ENCODE measurements at places on chromosomes 12 and 14. TPM values are rescaled to one million over a fixed set of nuclear protein-coding genes. Genes with fewer than 3 reads are reported as not detected.

ARF3 gene
- polyA plus RNA-seq, result 319 TPM

MYH6 gene
- polyA plus RNA-seq, result 0.16 TPM

NANOG gene
- 0.19 TPM for polyA plus RNA-seq

ADGRD1 gene
- 9.9 TPM for polyA plus RNA-seq

CATSPERB gene
- 0.29 TPM for polyA plus RNA-seq

VSIG10 gene
- polyA plus RNA-seq, result 20.7 TPM

CDKN3 gene
- polyA plus RNA-seq, result 18.6 TPM

- DNase-seq, result peak; percentile 33
- no peak overlapping the region for H3K4me3 ChIP-seq
- no peak overlapping the region for H3K27ac ChIP-seq
- H3K27me3 ChIP-seq, result no peaks in the 10 kb centered on the region
- no peaks in the 10 kb centered on the region for H3K4me1 ChIP-seq
Observed at GRCh38 chr12:22459838-22460490, 84.4 kb downstream of the C2CD5 start.

GRCh38 chr14:54722791-54723432 lies 156.0 kb downstream of the SAMD4A start:
- no peak overlapping the region for H3K4me3 ChIP-seq
- DNase-seq, result no peak
- peaks cover 6% of the 10 kb centered on the region for H3K4me1 ChIP-seq
- no peaks in the 10 kb centered on the region for H3K27me3 ChIP-seq
- H3K36me3 ChIP-seq, result no peaks in the 10 kb centered on the region
- no peak overlapping the region for H3K27ac ChIP-seq

DNA sequence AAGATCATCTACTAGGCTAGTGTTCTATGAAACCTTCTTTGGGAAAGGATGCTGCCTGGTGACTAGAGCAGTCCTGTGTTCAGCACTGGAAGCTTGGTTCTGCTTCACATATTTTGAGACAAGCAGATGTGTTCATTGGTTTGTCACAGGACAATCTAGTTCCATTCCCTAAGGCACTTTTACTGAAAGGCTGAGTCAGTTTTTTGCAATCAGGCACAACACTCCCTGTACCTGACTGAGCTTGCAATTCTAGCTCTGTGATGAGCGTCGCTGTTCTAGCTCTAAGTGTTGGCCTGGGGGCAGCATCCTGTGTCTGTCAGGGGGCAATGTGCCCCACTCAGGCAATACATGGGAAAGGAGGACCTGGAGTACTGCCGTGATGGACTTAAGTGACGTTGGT lies 144.4 kb downstream of the CAND1 start:
- no peak for DNase-seq
- no peak overlapping the region for H3K27ac ChIP-seq
- no peak overlapping the region for H3K4me3 ChIP-seq
- H3K4me1 ChIP-seq, result no peaks in the 10 kb centered on the region
- H3K36me3 ChIP-seq, result no peaks in the 10 kb centered on the region
- no peaks in the 10 kb centered on the region for H3K27me3 ChIP-seq

DNA sequence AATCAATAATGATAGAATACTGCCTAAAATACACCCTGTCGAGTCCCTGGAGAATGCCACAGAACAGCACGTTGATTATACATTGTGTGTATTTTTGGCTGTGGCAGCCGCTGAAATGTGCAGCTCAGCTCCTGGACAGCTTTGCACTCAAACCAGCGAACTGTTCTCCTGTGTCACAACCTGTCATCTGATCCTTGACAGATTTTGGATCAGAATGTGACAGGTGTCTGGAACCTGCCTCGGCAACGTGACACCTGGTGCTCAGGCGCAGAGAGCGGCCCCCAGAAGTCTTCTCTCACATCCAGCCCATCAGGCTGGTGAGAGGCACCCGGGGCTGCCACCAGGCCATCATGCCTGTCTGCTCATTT lies 19.3 kb downstream of the MVK start:
- DNase-seq, result no peak
- H3K27ac ChIP-seq, result no peak overlapping the region
- peaks cover 87% of the 10 kb centered on the region for H3K36me3 ChIP-seq
- no peaks in the 10 kb centered on the region for H3K27me3 ChIP-seq
- peaks cover 7% of the 10 kb centered on the region for H3K4me1 ChIP-seq

DNA sequence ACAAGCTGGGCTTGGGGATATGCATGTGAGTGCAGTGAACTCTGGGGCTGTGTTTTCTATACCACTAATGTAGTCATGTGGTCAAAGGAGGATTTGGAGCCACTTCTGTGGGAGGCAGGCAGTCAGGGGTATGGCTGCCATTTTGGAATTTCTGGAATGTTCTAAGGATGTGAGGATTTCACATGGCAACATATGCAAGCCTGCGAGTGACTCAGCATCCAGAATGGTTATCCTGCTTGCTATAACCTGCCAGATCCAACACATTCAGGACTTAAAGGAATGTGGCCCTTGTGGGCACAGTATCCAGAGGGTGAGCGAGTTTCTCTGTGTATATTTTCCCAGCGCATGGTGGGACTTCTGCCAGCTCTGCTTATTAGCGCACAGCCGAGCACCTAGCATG lies 249.2 kb upstream of the PWP1 start:
- no peaks in the 10 kb centered on the region for H3K4me1 ChIP-seq
- no peak overlapping the region for H3K4me3 ChIP-seq
- no peaks in the 10 kb centered on the region for H3K27me3 ChIP-seq
- no peak for DNase-seq
- H3K27ac ChIP-seq, result no peak overlapping the region

- peak; percentile 7 for DNase-seq
- no peaks in the 10 kb centered on the region for H3K36me3 ChIP-seq
- no peak overlapping the region for H3K4me3 ChIP-seq
Observed at GRCh38 chr14:72243309-72244293, 311.4 kb downstream of the RGS6 start.

GRCh38 chr12:69392179-69392928 lies 32.8 kb downstream of the YEATS4 start:
- H3K36me3 ChIP-seq, result no peaks in the 10 kb centered on the region
- H3K27me3 ChIP-seq, result no peaks in the 10 kb centered on the region
- H3K4me3 ChIP-seq, result no peak overlapping the region
- no peak overlapping the region for H3K27ac ChIP-seq

DNA sequence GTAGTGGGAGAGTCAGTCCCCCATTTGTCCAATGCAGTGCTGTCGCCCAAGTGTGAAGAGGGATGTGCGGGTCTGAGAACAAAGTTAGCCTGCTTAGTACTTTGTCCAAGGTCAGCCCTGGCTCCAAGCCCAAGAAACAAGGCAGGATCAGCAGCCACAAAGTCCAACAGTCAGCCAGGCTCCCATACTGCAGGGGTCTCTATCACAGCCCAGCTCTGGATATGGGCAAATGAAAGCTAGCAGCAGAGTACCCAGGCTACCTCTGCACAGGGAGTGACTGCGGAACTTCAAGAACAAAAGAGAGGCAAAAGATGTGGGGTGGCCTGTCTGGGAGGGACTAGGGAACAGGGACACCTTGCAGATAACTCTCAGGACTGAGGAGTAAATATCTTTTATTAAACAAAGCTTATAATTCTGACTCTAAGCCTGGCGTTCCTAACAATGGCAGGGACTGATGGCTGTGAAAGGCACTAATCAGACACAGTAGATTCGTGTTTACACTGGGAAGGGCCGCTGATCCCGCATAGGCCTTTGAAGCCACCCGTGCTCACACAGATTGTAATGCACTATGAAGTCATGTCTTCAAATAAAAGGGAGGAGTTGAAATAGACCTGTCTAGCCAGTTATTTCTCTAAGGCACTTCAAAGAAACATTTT lies 91.0 kb upstream of the EEA1 start:
- no peak overlapping the region for H3K4me3 ChIP-seq
- H3K27ac ChIP-seq, result no peak overlapping the region
- no peak for DNase-seq

- no peak overlapping the region for H3K4me3 ChIP-seq
- no peaks in the 10 kb centered on the region for H3K27me3 ChIP-seq
- H3K27ac ChIP-seq, result no peak overlapping the region
- no peaks in the 10 kb centered on the region for H3K4me1 ChIP-seq
Observed at GRCh38 chr12:93229494-93230325, 148.0 kb upstream of the NUDT4 start.

DNA sequence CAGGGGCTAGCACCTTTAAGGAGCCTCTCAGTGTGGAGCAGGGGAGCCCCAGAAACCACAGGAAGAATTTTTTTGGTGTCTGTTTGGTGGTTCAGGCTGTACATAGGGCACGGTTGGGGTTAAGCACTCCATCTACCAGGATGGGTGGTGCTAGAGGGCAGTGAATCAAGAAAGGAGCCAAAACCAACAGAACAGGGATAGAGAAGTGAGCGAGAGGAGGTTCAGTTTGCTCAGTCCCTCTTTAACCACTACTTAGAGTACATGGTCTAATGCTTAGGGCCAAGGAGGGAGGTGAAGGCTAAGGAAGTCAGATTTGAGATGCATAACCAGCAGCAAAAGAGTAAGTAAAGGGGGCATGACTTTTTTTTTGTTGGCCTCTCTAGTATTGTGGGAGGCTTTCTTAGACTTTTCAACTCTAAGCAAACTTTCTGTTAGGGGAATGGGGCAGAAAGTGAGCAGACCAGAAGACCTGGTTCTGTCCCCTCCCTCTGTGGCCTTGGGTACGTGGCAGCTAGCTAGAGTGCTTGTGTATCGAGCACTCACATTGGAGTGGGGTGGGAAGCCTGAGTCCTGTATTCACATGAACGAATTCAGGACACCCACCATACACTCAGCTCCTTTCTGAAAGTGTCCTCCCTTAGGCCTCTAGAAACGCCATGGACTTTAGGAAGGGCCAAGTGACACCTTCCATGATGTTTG lies 6.6 kb upstream of the NPFF start:
- peaks cover under 1% of the 10 kb centered on the region for H3K4me1 ChIP-seq
- H3K27me3 ChIP-seq, result no peaks in the 10 kb centered on the region
- H3K36me3 ChIP-seq, result peaks cover 59% of the 10 kb centered on the region
- no peak for DNase-seq
- no peak overlapping the region for H3K4me3 ChIP-seq
- H3K27ac ChIP-seq, result no peak overlapping the region

DNA sequence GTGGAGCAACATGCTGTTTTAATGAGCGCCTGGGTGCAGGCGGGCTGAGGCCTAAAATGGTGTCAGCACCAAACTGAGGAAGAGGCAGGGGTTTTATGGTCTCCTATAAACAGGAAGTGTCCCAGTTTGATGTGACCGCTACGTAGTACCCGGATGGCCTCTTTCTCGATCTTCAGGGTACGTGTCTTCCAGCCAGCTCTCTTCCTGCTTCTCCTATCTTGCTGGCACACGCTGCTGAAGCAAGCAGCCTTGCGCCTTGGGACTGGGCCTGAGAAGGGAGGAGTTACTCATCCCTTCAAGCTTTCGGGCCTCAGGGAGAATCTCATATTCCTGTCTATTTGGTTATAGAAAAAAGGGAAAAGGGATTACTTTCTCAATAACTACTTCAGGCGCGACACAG lies 28.2 kb upstream of the RNASE1 start:
- H3K27me3 ChIP-seq, result no peaks in the 10 kb centered on the region
- no peaks in the 10 kb centered on the region for H3K36me3 ChIP-seq
- no peaks in the 10 kb centered on the region for H3K4me1 ChIP-seq

GRCh38 chr12:88756917-88757316 lies 176.6 kb upstream of the KITLG start:
- H3K27me3 ChIP-seq, result no peaks in the 10 kb centered on the region
- no peaks in the 10 kb centered on the region for H3K36me3 ChIP-seq
- no peaks in the 10 kb centered on the region for H3K4me1 ChIP-seq
- no peak overlapping the region for H3K27ac ChIP-seq

DNA sequence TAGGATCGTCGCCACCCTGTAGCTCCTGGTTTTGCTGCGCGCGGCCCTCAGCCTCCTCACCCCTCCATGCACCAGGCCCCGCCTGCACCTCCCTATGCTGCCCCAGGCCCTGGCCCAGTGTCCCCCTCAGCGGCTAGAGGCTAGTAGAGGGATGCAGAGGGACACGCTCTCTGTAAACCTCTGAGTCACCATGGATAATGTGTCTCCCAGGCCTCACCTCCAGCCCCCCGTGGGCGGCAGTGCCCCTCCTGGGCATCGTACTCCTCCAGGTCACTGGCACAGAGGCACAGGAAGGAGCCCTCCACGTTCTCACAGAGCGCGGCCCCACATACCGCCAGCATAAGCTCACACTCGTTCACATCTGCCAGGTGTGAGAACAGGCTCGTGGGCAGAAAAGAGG lies 12.3 kb downstream of the ISCA2 start:
- peaks cover 42% of the 10 kb centered on the region for H3K4me1 ChIP-seq
- H3K36me3 ChIP-seq, result peaks cover 2% of the 10 kb centered on the region
- H3K27me3 ChIP-seq, result no peaks in the 10 kb centered on the region
- H3K4me3 ChIP-seq, result no peak overlapping the region
- H3K27ac ChIP-seq, result no peak overlapping the region

DNA sequence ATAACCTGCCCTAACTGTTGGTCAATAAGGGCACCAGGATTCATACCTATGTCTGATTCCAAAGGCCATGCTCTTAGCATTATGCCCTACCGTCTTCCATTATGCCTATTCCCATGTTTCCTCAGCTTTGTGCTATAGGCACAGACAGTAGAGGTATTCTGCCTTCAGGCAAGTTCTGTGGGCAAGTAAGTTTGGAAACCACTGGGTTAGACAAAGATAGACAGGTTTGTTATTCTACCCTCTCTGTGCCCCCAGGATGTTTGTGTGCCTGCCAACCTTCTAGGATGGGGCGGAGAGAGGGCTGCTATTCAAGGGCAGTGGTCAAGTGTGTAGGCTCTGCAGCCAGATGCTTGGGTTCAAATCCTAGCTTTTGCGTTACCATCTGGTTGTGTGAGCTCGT lies 4.6 kb downstream of the RAPGEF3 start:
- H3K27ac ChIP-seq, result no peak overlapping the region
- peaks cover 39% of the 10 kb centered on the region for H3K4me1 ChIP-seq
- H3K36me3 ChIP-seq, result peaks cover 36% of the 10 kb centered on the region

GRCh38 chr14:36662543-36663403 lies 1.1 kb downstream of the PAX9 start:
- H3K27ac ChIP-seq, result no peak overlapping the region
- DNase-seq, result no peak
- peaks cover 100% of the 10 kb centered on the region for H3K27me3 ChIP-seq
- peak overlapping the region; percentile 12 for H3K4me3 ChIP-seq

- no peaks in the 10 kb centered on the region for H3K4me1 ChIP-seq
- H3K36me3 ChIP-seq, result no peaks in the 10 kb centered on the region
- H3K27ac ChIP-seq, result no peak overlapping the region
- no peaks in the 10 kb centered on the region for H3K27me3 ChIP-seq
- no peak overlapping the region for H3K4me3 ChIP-seq
Observed at GRCh38 chr12:91990525-91990924, 155.1 kb downstream of the BTG1 start.

GRCh38 chr14:23437133-23438100 lies 2.0 kb upstream of the MYH7 start:
- H3K27ac ChIP-seq, result peak overlapping the region; percentile 74
- H3K4me1 ChIP-seq, result peaks cover 37% of the 10 kb centered on the region
- no peaks in the 10 kb centered on the region for H3K36me3 ChIP-seq
- no peaks in the 10 kb centered on the region for H3K27me3 ChIP-seq
- H3K4me3 ChIP-seq, result no peak overlapping the region

DNA sequence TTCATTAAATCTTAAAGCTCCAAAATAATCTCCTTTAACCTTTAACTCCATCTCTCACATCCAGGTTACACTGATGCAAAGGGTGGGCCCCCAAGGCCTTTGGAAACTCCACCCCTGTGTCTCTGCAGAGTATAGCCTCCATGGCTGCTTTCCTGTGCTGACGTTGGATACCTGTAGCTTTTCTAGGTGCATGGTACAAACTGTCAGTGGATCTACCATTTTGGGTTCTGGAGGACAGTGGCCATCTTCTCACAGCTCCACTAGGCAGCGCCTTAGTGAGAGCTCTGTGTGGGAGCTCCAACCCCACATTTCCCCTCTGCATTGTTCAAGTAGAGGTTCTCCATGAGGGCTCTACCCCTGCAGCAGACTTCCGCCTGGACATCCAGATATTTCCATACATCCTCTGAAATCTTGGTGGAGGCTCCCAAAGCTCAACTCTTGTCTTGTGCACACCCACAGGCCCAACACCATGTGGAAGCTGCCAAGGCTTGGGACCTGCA lies 162.2 kb downstream of the RASSF9 start:
- no peaks in the 10 kb centered on the region for H3K36me3 ChIP-seq
- H3K27me3 ChIP-seq, result no peaks in the 10 kb centered on the region
- H3K4me3 ChIP-seq, result no peak overlapping the region
- H3K27ac ChIP-seq, result no peak overlapping the region

Data from spinal cord (tissue), 10 donors.